ENCODE measurements at places on chromosomes 7 and 10. TPM values are rescaled to one million over a fixed set of nuclear protein-coding genes. Genes with fewer than 3 reads are reported as not detected.

NUTM2E gene
- total RNA-seq = 0.49 TPM

GRID2IP gene
- total RNA-seq = not detected

GRCh38 chr7:85025312-85025756 is 161.5 kb downstream of the SEMA3D start:
- H3K36me3 ChIP-seq = no peaks in the 10 kb centered on the region
- H3K27ac ChIP-seq = no peak overlapping the region
- no peaks in the 10 kb centered on the region for H3K4me1 ChIP-seq
- DNase-seq = no peak
- no peak overlapping the region for H3K4me3 ChIP-seq
- H3K27me3 ChIP-seq = no peaks in the 10 kb centered on the region

DNA sequence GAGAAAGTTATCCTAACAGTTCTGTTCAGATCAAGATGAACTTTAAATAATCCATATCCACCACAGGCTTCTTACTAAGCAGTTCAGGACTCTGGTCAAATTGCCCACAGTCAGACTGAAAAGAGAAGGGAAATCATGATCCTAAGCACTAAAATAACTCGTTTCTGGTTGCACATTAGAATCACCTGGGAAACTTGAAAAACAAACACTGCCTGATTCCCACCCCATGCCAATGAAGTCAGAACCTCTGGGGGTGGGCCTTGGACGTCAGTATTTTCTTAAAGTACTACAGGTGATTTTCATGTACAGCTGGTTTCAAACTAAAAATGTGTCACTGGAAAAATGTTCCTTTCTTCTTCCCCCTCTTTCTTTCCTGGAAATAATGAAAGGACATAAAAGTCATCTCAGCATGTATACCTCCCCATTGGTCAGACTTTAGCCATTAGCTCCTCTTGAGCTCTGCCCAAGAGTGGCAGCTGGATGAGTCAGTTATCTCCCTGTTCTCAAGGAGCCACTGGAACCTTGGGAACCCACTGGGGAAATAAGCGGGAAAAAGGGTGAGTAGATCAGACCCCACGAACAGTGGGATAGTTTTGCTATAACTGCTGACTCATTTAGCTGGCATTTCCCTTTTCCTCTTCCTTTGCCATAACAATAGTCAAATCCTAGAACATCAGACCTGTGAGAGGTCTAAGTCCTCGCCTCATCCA is 75.3 kb upstream of the IL6 start:
- H3K36me3 ChIP-seq = no peaks in the 10 kb centered on the region
- H3K27ac ChIP-seq = no peak overlapping the region
- peak; percentile 53 for DNase-seq
- H3K4me3 ChIP-seq = no peak overlapping the region
- H3K27me3 ChIP-seq = no peaks in the 10 kb centered on the region
- H3K4me1 ChIP-seq = no peaks in the 10 kb centered on the region

DNA sequence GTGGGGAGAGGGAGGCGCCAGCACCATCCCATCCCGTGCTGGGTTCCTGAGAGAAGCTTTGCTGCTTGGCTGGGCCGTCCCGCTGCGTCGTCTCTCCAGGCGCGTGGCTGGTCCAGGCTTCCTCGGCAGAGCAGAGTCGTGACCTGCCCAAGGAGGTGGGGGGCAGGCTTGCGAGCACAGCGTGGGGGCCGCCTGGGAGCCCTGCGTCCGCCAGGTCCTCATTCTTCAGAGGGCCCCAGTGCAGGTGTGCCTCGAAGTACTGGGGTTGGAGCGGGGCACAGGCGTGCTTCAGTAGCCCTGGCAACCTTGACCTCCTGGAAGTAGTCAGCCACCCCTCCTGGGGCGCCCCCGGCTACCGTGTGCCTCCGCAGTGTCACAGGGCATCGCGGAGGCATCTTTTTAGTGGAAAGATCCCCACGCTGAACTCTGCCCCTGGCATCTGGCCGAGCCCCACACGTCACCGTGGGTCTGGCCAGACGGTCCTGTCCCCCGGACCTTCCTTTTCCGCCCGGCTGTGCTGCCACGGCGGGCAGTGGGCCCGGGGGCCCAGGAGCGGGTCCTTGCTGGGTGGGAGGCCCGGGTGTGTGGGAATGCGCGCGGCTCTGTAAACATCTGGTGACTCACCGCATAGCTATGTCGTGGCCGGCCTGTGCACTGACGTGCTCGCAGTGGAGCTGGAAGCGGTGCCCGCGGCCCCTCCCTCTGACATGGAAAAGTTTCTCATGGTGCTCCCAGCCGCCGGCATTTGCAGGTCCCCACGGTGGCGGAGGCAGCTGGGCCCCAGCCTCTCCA is 6.4 kb downstream of the MAFK start:
- DNase-seq = peak; percentile 95
- peak overlapping the region; percentile 29 for H3K4me3 ChIP-seq
- H3K36me3 ChIP-seq = peaks cover 4% of the 10 kb centered on the region

DNA sequence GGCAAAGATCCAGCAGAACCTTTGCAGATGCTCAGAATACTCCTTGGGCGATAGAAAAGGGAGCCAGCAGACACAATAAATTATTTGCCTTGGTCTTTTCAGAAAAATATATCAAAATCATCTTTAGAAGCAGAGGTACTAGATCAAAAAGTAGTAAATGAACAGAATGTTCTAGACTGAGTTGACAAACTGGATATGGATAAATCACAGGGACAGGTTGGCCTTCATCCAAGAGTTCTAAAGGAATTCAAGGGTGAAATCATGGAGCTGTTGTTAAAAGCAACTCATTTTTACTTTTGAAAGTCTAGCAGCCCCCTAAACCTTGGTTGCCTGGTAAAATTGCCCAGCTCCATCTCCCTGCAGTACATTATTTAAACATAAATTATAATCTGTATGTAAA is 99.1 kb downstream of the PLCE1 start:
- H3K27me3 ChIP-seq = no peaks in the 10 kb centered on the region
- H3K36me3 ChIP-seq = no peaks in the 10 kb centered on the region
- no peaks in the 10 kb centered on the region for H3K4me1 ChIP-seq
- H3K27ac ChIP-seq = no peak overlapping the region
- no peak overlapping the region for H3K4me3 ChIP-seq

DNA sequence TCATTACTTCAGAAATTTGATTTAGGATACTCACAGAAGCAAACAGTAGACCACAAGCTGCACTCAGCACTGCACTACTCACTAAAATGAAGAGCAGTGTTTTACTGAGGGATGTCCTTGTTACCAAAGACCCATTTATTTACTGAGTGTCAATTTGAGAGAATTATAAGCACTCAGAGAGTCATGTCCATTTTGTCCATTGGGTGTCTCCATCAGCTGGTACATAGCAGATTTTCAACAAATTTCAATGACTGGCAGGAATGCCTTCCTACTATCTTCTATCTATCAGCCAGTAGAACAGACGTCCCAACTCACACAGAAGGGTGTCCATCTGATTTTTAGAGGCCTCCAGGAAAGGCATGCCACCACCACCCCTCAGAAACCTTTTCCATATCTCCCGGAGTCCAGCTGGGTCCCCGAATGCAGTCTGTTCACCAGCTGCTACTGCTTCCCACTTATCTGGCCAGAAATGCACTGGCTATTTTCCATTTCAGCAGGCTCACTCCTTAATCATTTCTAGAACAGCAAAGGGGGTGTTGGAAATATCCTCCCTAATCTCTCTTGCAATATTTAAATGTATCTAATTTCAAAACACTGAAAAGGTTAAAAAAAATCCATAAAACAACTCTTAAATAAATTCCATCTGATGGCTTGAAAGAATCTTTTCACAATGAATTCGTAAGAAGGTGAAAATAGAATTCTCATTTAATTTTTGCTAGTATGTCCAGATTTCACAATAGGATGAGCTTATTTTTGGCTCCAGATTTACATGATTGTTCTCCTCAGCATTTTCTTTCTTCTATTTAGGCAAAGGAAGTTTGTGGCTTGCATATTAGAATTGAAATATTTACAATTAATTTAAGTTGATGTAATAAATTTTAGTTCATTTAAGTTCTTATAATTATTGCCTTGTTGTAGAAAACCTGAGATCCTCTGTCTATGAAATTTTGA is 1164.0 kb upstream of the CELF2 start:
- H3K4me1 ChIP-seq = no peaks in the 10 kb centered on the region
- DNase-seq = no peak
- H3K27ac ChIP-seq = no peak overlapping the region
- H3K27me3 ChIP-seq = no peaks in the 10 kb centered on the region
- no peak overlapping the region for H3K4me3 ChIP-seq
- H3K36me3 ChIP-seq = no peaks in the 10 kb centered on the region

DNA sequence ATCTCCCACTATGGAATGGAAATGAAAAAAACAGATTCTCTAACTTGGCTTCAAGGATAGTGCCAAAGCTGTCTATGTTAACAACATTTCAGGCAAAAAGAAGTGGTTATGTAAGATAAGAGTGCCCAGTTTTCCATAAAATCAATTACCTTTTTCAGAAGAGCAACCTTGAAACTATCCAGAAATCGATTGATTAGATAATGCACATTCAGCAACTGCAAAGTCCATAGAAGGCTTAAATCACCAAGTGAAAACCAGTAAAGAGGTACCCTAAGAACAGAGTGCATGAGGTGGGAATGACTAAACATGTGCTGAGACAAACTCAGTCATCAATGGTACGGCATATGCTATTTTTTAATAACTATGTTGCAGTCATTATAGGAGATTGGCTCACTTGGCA is 71.9 kb upstream of the TNKS2 start:
- DNase-seq = no peak
- H3K4me3 ChIP-seq = no peak overlapping the region
- no peaks in the 10 kb centered on the region for H3K36me3 ChIP-seq
- H3K4me1 ChIP-seq = no peaks in the 10 kb centered on the region

DNA sequence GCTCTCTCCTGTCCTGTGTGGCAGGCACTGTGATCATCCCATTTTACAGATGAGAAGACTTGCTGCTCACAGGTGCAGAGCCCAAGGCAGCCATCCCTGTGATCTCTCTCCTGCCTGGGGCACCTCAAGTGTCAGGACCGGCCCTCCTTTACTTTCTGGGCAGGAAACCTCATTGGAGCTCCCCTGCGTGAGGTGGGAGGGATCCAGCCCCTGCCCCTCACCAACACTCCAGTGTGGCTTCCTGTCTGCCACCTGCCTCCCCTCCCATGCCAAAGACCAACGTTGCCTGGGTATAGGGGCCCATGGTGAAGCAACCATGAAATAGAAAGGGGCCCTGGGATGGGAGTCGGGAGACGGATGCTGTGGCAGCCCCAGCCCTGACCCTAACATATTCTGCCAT is 91.2 kb upstream of the MYL10 start:
- H3K36me3 ChIP-seq = no peaks in the 10 kb centered on the region
- H3K27ac ChIP-seq = no peak overlapping the region
- peaks cover 10% of the 10 kb centered on the region for H3K4me1 ChIP-seq
- H3K27me3 ChIP-seq = no peaks in the 10 kb centered on the region
- no peak for DNase-seq

GRCh38 chr7:13989126-13989948 is at the start of gene ETV1:
Gene ETV1, minus strand, starts transcription at chr7:13989666. Its CDS starts 614 bp downstream, at chr7:13989052.
- H3K4me3 ChIP-seq = peak within 1 kb of the TSS; percentile 62
- no peaks in the 10 kb centered on the region for H3K27me3 ChIP-seq

DNA sequence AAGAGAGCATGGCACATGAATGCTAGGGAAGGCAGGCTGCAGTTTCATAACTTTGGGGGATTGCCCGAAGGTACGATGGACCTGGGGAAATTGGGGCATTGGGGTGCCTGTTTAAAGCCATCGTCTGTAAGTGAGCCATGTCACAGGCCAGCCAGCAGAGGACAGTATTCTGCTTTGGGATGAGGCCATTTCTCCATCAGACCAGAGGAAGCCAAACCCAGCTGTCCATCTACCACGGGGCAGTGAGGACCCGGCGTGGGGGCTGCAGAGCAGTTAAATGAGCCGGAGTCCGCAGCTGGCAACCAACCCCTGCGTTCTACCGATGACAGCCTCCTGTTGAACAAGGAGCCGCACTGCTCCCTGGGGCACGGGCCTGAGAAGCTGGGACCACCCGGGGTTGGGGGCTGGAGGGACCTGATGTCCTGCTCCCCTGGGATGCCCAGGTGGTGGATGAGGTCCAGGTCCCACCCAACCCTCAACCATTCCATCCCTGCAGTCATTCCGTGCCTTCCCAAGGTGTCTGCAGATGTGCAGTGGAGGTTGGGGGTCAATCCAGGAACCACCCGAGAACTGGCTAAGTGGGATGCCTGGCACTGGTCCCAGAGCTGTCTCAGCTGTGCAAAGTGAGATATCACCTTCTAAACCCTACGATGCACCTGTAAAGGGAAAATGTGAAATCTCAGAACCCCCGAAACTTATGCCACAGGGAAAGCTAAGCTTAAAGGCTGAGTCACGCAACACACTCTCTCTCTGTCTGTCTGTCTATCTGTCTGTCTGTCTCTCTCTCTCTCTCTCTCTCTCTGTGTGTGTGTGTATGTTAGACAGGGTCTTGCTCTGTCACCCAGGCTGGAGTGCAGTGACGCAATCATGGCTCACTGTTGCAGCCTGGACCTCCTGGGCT is 12.1 kb upstream of the RHBDD2 start:
- peaks cover 4% of the 10 kb centered on the region for H3K4me1 ChIP-seq
- H3K27me3 ChIP-seq = no peaks in the 10 kb centered on the region
- no peak overlapping the region for H3K4me3 ChIP-seq
- peak; percentile 56 for DNase-seq

GRCh38 chr10:113854761-113855588 is 514 bp downstream of the NHLRC2 start:
- peak; percentile 81 for DNase-seq
- H3K27ac ChIP-seq = peak overlapping the region; percentile 99
- H3K4me1 ChIP-seq = peaks cover 33% of the 10 kb centered on the region
- peak overlapping the region; percentile 76 for H3K4me3 ChIP-seq
- no peaks in the 10 kb centered on the region for H3K27me3 ChIP-seq

DNA sequence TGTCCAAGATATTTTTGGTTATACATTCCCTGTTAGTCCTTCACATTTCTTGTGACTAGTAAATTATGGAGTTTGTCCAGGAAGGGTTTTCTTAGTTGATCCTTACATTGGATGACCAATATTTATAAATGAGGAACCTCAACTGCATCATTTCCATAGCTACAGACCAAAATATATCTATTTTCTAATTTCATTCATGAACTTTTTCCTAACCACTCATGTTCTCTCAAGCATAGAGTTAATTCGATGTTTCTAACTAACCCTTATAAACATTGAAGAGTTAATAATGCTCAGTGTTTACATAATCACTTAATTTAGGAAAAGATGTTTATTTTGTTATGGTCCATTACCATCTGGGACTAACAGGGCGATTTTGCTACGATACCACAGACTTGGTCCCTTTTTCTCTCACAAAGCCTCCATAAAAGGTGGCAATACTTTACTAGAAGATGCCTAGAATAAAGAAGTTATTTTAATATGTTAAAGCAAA is 591.0 kb downstream of the MAGI2 start:
- H3K27me3 ChIP-seq = no peaks in the 10 kb centered on the region
- H3K4me1 ChIP-seq = no peaks in the 10 kb centered on the region
- H3K36me3 ChIP-seq = no peaks in the 10 kb centered on the region

DNA sequence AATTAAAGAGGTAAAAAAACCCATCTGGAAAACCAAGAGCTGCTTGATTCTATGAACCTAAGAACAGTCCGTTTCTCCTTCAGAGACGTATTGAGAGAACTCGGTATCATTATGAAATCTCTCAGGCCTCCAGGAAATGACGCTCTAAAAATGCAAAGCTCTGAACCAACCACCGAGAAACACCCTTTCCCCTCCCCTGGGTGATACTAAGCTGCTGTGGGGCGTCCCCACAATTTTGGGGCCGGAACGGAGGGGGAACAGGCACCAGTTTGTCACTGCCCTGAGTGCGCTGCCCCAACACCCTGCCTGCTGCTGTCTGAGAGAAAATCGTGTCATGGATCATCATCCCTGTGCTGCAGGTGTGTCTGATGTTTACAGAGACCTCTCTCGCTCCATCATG is 509.5 kb downstream of the DNAJB6 start:
- no peak overlapping the region for H3K27ac ChIP-seq
- no peaks in the 10 kb centered on the region for H3K36me3 ChIP-seq
- DNase-seq = no peak

GRCh38 chr10:10520491-10521385 is 496.9 kb upstream of the CELF2 start:
- peaks cover 20% of the 10 kb centered on the region for H3K27me3 ChIP-seq
- H3K4me3 ChIP-seq = no peak overlapping the region
- no peak overlapping the region for H3K27ac ChIP-seq
- DNase-seq = no peak

Data from A673 (cell line).